Breast epithelium (tissue), 4 donors: ENCODE measurements at places on chromosomes 2 and 18. TPM values are rescaled to one million over a fixed set of nuclear protein-coding genes. Genes with fewer than 3 reads are reported as not detected.

DNA sequence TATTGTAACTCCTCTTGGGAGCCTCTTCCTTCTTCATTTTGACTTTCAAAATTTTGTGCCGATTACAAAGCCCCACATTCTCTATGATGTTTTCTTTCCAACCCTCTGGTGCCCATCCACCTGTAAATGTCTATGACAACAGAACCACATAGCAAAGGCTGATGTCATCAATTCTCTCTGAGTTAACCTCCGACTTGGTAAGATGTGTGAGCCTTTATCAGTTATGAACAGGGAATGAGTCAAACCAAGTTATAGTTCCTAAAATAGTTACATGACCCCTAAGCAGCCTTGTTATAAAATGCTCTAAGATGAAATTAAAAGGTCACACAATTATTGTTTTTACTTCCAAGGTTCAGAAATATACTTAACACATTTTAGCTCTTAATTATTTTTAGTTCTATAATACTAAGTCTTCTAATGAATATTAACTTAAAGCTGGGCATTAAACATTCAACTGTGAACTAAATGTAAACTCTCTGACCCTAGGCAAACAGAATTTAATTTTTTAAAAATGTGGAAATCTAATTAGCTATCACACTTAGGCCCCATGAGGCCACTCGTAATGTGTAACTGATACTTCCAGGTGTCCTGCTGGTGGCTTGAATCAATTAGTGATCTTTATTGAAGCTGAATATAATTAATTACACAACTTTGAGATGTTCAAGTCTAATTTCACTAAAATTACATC, 102.3 kb upstream of the CYRIA start:
- no peaks in the 10 kb centered on the region for H3K27me3 ChIP-seq
- no peaks in the 10 kb centered on the region for H3K4me1 ChIP-seq
- no peaks in the 10 kb centered on the region for H3K36me3 ChIP-seq

CYP26B1 gene
- total RNA-seq, result 3.8 TPM

C18orf54 gene
- total RNA-seq, result 2.3 TPM

DNA sequence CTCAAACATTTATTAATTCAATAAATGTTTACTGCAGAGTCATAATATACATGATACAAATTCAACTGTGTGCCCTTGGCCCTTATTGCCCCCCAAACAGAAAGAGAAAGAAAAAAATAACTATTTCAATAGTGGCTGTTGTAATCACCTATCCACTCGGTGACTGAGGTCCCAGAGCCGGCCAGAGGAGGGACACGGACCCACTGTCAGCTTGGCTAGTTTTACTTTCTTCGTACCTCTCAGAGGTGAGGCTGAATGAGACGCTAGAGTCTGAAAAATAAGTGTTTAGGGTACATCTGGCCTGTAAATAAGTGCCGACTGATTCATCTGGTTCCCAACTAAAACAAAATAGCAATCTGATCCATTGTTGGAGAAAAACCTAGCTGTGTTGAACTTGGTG, 31.3 kb upstream of the FZD7 start:
- H3K4me3 ChIP-seq, result no peak overlapping the region
- no peaks in the 10 kb centered on the region for H3K27me3 ChIP-seq
- no peak overlapping the region for H3K27ac ChIP-seq
- no peak for DNase-seq
- no peaks in the 10 kb centered on the region for H3K4me1 ChIP-seq

GKN2 gene
- total RNA-seq, result not detected

DNA sequence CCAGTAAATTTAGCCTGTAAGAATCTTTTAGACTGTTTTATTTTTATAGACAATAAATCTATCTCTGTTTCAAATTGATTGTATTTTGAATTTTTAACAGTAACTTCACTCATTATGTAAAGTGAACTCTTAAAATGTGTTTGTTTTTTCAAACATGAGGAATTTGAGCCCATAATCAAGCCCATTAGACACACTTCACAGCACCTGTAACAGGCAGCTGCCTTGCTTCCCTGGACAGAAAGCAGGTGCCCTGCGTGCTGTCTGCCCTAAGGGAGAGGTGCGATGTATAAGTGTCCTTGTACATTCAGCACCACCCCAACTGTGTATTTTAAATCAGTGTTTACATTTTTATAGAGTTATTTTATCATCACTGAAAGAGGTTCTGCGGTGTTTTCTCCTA, 186.5 kb upstream of the TPO start:
- H3K27ac ChIP-seq, result no peak overlapping the region
- H3K27me3 ChIP-seq, result no peaks in the 10 kb centered on the region
- H3K4me3 ChIP-seq, result no peak overlapping the region
- no peaks in the 10 kb centered on the region for H3K36me3 ChIP-seq
- DNase-seq, result no peak

DNA sequence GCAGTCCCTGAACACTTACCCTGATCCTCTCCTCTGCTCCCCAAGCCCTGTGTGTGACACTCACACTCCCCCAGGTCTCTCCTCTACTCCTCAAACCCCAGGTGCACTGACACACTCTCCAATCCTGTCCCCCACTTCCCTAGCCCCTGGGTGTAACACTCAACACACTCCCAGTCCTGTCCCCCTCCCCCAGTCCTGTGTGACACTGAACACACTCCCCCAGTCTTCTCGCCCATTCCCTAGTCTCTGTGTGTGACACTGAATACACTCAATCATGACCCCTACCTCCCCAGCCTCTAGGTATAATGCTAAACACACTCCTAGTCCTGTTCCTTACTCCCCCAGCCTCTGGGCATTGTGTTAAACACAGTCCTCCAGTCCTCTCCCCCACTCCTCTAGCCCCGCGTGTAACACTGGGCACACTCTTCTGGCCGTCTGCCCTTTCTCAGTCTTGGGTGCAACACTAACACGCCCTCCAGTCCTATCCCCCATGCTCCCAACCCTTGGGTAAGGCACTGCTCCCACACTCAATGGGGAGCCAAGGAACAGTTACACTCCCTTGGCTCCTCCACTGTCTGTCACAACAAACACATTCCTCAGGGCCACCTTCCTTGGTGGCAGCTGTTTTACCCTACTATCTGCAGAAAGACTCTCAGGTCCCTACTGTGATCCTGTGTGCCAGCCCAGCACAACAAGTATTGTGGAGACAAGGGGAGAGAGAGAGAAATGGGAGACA, 82.5 kb upstream of the PKDCC start:
- peak overlapping the region; percentile 92 for H3K27ac ChIP-seq
- no peaks in the 10 kb centered on the region for H3K27me3 ChIP-seq
- H3K36me3 ChIP-seq, result no peaks in the 10 kb centered on the region

LRATD1 gene
- 1.6 TPM for total RNA-seq

- no peak overlapping the region for H3K27ac ChIP-seq
- H3K4me1 ChIP-seq, result no peaks in the 10 kb centered on the region
- H3K4me3 ChIP-seq, result no peak overlapping the region
- H3K36me3 ChIP-seq, result no peaks in the 10 kb centered on the region
- H3K27me3 ChIP-seq, result no peaks in the 10 kb centered on the region
Observed at GRCh38 chr2:19435815-19436214, 77.4 kb upstream of the OSR1 start.

DLGAP1 gene
- 0.96 TPM for total RNA-seq

SPDYA gene
- total RNA-seq, result 4.2 TPM

- H3K4me3 ChIP-seq, result no peak overlapping the region
- peak; percentile 39 for DNase-seq
- H3K27ac ChIP-seq, result no peak overlapping the region
- no peaks in the 10 kb centered on the region for H3K27me3 ChIP-seq
Observed at GRCh38 chr2:239471011-239471792, 70.4 kb upstream of the HDAC4 start.

DNA sequence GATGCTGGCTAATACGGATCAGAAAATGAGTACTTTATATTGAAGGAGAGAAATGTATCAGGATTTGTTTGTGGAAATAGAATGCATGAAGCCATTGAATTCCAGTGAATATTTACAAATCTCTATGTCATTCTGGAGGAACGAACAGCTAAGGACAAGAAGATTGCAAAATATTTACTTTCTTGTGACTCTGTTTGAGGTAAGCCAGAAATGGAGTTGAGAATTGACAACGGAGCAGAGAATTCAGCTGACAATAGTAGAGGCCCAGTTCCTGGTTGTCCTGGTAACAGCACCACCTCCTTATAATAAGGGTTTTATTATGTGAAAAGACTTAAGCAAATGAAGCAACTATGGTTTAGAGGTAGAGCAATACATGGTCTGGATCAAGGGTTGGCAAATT, 349.2 kb downstream of the ADCYAP1 start:
- no peaks in the 10 kb centered on the region for H3K27me3 ChIP-seq
- no peak for DNase-seq
- no peaks in the 10 kb centered on the region for H3K36me3 ChIP-seq
- H3K4me1 ChIP-seq, result no peaks in the 10 kb centered on the region
- no peak overlapping the region for H3K27ac ChIP-seq
- no peak overlapping the region for H3K4me3 ChIP-seq

DNA sequence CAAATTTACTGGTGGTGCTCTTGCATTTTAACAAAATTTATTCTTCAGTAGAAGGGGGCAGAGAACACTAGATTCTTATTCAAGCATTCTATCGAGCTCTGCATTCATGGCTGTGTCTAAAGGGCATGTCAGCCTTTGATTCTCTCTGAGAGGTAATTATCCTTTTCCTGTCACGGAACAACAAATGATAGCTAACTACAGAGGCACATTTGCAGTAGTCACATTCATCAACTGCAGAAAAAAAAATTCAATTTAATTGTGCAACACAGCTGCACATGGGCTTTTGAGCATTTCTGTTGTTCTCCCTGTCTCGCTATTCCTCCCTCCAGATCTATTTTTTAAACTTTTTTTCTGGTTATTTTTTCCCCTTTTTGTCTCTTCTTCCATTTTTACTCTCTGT, 13.0 kb upstream of the DLX1 start:
- H3K4me1 ChIP-seq, result no peaks in the 10 kb centered on the region
- no peaks in the 10 kb centered on the region for H3K36me3 ChIP-seq
- DNase-seq, result no peak
- H3K4me3 ChIP-seq, result no peak overlapping the region

DNA sequence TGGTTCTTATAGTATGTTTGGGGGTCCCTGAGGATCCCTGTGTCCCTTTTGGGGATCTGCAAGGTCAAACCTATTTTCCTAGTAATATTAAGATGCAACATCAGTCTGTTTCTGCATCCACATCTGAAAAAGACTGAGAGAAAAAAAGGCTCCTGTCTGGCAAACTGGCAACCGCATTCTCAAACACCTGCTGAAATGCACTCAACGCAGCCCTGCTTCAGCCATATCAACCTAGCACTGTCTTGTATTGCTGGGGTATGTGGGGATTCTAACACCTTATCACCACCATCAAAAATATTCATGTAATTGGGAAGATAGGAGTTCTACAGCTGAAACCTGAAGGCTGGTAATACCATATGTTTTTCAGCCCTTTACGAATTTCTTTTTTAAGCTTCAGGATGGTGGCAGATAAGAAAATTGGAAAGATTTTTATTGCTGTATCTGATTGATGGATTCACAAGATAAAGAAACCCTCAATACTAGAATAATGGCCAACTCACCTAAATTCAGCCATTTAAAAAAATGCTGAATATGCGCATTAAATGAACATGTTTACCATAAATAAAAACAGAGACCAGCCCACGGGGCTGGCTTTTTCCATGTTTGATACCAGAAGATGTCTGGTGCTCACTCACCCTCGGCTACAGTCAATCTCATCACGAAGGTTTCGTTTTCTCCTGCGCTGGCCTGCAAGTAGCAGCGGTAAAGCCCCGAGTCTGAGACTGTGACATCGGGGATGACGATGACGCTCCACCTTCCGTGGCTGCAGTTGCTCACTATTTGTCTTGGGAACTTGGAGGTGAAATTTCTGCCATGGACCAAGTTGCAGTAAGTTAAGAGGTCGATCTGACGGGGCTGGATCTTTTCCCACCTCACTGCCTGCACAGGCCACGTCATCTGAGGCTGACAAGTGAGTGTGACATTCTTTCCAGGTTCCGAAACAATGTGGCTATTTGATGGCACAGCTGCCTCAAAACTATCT, 52.3 kb downstream of the CD226 start:
- no peaks in the 10 kb centered on the region for H3K36me3 ChIP-seq
- no peak for DNase-seq
- H3K4me3 ChIP-seq, result no peak overlapping the region

GRCh38 chr2:36027616-36028015, 328.0 kb upstream of the CRIM1 start:
- no peak overlapping the region for H3K27ac ChIP-seq

DGKD gene
- 41.3 TPM for total RNA-seq

DNA sequence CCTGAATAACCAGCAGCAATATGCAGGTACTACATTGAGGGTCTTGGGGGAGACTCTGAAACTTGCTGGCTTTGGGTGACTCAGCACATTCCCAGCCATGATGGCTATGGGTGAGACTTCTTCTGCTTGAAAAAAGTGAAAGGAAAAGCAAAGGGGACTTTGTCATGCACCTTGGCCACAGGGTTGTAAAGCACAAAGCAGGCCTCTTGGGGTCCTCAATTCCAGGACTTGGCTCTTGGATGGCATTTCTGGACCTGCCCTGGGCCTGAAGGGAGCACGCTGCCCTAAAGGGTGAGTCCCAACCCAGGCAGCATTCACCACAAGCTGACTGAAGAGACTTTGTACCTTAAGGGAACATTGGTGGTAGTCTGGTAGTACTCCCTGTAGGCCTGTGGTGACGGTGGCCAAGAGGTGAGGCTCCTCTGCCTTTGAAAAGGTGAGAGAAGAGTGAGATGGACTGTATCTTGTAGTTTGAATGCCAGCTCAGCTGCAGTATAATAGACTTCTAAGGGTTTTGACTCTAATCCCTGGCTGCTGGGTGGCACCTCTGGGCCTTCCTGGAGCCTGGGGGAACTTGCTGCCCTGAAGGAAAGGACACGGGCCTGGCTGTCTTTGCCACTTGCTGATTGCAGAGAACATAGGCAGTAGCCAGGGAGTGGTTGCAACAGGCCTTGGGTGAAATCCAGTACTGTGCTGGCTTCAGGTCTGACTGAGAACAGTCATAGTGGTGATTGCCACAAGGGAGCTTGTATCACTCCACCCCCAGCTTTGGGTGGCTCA, 36.5 kb upstream of the CYTIP start:
- H3K4me3 ChIP-seq, result no peak overlapping the region
- H3K27ac ChIP-seq, result no peak overlapping the region
- no peaks in the 10 kb centered on the region for H3K4me1 ChIP-seq
- no peaks in the 10 kb centered on the region for H3K36me3 ChIP-seq
- no peaks in the 10 kb centered on the region for H3K27me3 ChIP-seq

DNA sequence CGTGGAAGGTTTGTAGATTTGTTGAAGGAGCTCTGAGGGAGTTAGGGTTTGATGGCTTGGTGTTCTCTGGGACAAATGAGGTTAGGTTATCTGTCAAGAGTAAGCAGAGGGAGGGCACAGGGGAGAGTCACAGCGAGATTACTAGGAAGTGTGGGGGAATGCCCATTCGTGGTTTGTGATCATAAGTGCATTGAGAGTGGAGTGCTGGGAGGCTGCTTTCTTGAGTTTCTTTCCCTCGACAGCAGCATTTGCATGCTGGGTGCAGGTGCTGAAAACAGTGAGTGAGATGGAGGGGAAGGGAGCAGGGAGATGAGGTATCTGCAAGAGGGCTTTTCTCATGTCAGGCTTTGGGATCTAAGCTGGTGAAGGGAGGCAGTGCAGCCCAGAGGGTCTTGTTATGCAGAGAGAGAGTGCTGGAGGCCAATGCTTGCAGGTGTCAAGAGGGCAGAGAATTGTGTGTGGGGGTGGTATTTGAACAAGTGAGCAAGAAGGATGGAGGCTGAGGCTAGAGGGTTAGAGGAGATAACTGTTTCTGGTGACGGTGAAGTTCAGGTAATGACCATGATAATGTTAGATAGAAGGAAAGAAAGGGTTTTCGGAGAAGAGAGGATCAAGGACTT, 8.8 kb downstream of the RALB start:
- H3K4me1 ChIP-seq, result no peaks in the 10 kb centered on the region
- no peaks in the 10 kb centered on the region for H3K36me3 ChIP-seq
- DNase-seq, result no peak
- no peaks in the 10 kb centered on the region for H3K27me3 ChIP-seq
- H3K27ac ChIP-seq, result no peak overlapping the region
- H3K4me3 ChIP-seq, result no peak overlapping the region
